ENCODE measurements at places on chromosomes 16 and 17.
A peak's percentile ranks its signal among the peaks of the same experiment; 100 is the strongest.

DNA sequence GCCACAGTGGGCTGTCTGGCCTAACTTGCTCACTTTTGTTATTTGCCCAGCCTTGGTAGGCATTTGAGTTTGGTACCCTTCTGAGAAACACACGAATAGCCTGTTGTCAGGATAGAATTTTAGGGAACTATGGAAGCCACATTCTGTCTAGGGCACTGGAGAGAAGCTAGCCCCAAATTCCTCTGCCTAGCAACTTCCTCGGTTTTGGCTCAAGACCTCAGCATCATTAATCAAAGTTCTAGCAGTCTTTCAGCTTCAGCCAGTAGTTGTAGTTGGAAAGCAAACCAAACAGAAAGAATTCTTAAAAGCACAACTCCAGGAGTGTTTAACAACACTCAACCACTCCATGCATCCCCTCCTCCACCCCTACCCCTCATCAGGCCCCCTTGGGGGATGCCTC is 572.1 kb upstream of the PSMD7 start:
- DNase-seq = no peak

- DNase-seq = no peak
Measured at GRCh38 chr17:4533523-4534504, 21.4 kb downstream of the MYBBP1A start.

DNA sequence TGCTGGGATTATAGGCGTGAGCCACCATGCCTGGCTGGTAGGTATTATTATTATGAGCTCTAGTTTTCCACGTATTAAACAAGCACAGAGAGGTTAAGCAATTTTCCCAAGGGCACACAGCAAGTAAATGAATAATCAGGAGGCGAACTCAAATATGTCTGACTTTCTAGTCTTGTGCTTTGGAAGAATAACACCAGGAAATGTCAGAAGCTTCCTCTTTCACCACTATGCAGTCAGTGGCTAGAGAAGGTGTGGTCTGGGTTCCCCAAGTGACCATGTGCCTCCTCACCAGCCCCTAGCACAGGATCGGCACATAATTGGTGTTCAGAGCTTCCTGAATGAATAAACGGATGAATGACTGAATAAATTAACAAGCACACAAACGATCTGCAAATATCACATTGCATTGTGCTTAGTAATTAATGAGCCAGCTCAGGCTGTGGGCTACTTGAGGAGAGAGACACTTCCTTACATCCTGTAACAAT is 21.6 kb upstream of the SCNN1B start:
- no peak for DNase-seq

GRCh38 chr16:86272744-86273143 is 237.6 kb upstream of the FOXF1 start:
- no peak for DNase-seq

- DNase-seq = no peak
Measured at GRCh38 chr17:47270946-47271705, 17.5 kb downstream of the ITGB3 start.

- DNase-seq = no peak
Measured at GRCh38 chr17:55350825-55351205, 70.8 kb downstream of the MMD start.

GRCh38 chr16:88504489-88505404 is 51.7 kb downstream of the ZFPM1 start:
- DNase-seq = no peak

DNA sequence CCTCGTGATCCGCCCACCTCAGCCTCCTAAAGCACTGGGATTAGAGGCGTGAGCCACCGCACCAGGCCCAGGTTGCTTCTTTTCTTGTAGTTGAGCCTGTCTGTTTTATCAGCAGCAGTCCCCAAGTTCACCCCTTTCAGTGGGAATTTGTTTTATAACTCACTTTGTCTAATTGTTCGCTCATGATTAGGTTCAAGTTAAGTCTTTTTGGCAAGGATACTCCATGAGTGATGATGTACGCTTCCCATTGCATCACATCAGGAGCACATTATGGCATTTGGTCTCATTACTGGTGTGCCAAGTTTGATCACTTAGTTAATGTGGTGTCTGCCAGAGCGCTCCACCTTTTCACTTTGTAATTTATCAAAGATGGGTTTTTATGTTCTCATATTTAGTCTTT is 14.4 kb upstream of the GJD3 start:
- no peak for DNase-seq

DNA sequence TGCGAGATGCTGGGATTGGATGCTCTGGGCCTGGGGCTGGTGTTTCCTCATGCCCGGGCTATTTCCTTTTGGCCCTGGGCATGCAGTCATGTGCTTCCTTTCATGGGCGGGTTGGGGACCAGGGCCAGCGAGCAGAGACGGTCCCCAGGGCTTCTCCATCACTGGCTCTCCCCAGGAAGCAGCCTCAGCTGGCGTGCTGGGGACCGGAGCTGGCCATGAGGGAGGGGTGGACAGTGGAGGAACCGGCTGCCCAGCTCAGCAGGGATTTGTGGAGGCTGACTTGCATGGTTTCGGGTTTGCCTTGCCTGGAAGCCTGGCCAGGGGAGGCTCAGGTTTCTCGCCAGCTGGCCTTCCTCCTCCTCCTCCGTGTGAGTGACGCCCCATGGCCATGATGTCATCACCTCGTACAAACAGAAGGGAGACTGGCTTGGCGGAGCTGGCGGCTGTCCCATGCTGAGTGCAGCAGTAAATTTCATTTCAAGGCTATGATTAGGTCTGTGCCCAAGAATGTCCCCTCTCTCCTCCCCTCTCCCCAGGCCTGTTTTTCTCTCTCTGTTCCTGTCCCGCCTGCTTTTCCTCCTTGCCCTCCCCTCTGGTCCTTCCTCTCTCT is 8.9 kb upstream of the TIMP2 start:
- peak; percentile 98 for DNase-seq

- DNase-seq = no peak
Measured at GRCh38 chr17:77894126-77894956, 64.2 kb upstream of the TNRC6C start.

DNA sequence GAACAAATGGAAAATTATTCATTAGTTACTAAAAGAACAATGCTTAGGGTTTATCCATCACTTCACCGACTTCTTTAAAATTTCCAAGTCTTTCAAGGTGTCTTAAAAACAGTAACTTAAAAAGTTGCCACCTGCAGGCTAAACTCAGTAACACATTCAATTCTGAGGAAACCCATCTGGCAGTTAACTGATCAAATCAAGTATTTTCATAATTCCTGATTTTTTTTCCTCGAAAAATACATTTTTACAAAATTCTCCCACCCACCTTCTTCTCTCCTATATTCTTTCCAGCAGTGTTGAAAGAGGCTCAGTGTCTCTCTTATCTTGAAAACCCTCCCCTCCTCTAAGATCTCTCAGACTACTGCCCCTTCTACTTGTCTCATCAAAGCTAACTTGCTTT is 29.9 kb downstream of the PARN start:
- DNase-seq = no peak

DNA sequence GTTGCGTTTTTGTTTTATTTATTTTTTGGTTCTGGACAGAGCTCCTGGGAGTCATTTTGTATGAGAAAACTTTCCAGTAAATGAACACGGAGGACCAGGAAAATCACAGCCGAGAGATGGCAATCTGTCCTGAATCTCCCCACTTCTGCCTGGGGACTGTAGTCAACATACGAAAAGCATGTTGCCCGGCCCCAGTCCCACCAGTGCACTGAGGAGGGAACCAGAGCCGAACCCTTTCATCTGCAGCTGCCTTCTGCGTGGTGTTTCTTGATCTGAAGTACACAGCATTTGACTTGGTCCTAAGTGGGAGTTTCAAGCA is 18.9 kb downstream of the SNX11 start:
- no peak for DNase-seq

DNA sequence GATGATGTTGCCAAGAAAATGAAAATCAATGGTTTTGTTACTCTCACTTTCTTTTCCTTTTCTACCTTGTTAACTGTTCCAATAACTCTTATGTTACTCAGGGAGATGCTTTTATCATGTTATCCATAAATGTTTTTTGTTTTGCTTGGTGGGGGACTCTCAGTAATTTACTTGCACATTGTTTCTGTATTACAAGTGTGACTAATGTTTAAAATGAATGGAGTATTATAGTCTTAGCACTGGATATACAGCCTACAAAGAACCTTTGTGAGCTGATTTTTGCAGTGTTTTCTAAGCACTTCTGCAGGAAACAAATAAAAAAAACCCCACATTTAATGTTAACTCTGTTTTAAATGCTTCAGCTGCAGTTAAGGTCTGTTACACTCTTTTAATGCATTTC is 12.1 kb downstream of the VMP1 start:
- no peak for DNase-seq

DNA sequence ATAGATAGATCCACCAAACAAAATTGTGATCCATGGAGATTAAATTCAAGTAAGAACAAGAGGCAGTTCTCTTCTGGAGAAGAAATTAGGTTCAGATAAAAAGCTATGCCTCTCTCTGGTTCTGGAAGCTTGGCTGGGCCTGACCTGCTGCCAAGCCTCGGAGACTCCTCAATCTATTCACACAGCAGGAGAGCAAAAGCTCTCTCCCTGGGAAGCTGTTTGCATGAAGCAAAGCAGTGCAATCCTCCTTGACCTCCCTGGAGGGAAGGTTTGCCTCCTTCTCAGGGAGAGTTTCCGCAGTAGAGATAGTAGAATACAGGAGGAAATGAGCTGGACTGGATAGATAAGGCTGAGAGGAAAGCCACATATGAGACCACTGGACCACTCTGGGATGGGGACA is 78.1 kb upstream of the GNAO1 start:
- DNase-seq = no peak

DNA sequence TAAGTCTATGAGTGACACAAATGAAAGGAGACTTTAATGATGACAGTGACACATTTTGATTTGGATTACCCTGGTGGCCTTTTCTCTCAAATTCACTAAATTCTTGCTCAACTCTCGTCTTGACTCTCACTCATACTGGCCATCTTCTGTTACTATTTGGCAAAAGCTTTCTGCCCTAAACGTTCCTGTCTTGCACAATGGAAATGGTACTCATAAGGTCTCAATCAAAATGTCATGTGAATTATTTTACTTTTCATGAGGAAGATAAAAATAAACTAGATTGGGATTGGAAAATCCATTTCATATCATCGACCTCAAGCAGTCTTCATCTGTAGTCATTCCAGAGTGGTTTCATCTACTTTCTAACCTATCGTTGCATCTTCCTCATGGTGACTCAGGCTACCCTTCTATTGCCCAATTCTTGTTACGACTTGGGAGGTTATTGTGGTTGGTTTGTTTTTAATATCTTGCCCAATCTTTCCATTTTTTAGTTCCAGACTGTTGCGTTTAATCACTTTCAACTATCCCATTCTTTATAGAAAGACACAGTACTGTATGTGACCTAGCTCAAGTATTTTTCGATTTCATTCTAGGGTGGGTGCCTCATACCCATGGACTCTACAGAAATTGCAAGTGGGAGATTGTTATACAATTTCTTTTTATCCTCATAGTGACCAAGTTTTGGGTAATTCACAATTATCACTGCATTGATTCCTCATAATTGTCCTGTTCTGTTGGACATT is 317.2 kb upstream of the KCNJ16 start:
- no peak for DNase-seq

- DNase-seq = no peak
Measured at GRCh38 chr17:9001559-9001958, 19.8 kb upstream of the NTN1 start.

DNA sequence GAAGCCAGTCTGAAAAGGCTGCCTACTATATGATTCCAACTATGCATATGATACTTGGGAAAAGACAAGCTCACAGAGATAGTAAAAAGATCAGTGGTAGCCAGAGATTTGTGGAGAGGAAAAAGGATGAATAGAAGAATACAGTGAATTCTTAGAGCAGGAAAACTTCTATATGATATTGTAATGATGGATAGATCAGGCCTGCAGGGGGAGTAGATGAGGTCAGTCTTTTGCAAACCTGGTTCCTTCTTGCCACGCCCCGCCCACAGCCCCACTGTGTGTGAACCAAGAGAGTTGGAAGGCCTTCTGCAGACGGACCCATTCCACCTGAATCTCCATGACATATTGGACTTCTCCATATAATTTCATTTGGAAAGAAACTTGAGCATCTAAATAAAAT is 761 bp upstream of the CCL8 start:
- no peak for DNase-seq

DNA sequence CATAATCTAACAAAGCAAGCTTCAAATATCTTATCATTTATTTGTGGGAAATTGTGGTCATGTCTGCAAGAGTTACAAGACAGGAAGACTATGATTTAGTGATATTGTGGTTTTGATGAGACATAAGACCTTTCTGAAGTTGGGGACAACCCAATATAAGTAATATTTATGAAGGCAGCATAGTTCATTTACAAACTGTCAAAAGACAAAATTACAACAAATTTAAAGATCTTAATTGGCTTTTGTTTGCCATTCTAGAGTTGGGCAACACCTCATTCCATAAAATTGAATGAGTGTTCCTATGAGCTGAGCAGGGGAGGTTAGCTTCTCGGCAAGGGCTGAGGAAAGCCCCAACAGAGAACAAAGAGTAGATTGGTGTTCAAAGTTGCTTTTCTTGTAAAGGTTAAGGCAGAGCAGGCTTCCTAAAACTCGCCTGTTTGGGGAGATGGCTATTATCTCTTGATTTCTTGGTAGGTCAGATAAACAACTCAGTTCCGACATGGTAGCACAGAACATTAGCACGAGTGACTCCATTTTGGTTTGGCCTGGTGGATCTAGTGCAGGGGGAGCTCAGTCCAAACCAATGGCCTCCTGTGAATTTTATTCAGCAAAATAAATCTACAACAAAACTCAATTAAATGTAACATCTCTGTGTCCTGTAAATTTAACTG is 10.9 kb upstream of the MMD start:
- no peak for DNase-seq

GRCh38 chr16:51376080-51376479 is 225.0 kb upstream of the SALL1 start:
- DNase-seq = no peak

All from brain pericyte (primary cell).